ENCODE measurements at places on chromosomes 5 and 9. TPM values are rescaled to one million over a fixed set of nuclear protein-coding genes. Genes with fewer than 3 reads are reported as not detected.

GRCh38 chr5:2134543-2135292, 252.0 kb upstream of the IRX4 start:
- no peak for DNase-seq

Gene NME5
- 1.5 TPM for polyA plus RNA-seq

DNA sequence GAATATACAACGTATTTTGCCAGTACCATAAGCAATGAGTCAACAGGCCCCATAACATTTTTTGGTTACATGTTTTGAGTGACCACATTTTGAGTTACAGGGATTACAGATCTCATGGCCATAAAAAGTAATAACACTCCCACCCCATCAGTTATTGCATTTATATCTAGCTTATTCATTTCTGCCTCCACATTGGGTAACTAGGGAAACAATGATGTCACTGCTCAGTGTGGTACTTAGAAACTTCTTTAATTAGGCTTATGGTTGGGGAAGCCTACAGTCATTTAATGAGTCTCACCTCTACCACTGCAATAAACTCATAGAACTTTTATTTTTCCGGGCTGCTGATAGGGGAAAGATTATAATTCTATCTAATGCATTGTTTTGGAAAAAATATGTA, 39.9 kb upstream of the SMIM15 start:
- DNase-seq = no peak

DNA sequence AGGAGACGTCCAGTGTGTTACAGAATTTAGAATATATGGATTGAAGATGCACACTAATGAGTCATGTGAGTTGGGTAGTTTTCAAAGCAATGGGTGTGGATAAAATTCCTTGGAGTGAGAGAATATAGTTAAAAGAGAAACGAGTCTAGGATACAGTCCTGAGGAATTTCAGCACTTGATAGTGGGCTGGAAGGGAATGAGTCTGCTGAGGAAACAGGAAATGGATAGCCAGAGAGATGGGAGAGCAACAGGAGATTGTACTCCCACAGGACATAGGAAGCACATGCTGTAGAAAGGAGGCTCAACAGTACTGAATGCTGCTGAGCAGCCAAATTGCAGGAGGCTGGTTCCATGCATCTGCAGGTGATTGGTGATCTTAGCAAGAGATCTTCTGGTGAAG, 68.1 kb downstream of the FBN2 start:
- no peak for DNase-seq

Gene RPL12
- 2,492 TPM for polyA plus RNA-seq

GRCh38 chr5:56429110-56429561, 196.0 kb upstream of the ANKRD55 start:
- no peak for DNase-seq

Gene MCC
- 0.69 TPM for polyA plus RNA-seq

GRCh38 chr9:133200631-133201030, 8.4 kb downstream of the OBP2B start:
- no peak for DNase-seq

Gene UNC5A
- polyA plus RNA-seq = 0.60 TPM

- DNase-seq = no peak
These were observed 169.0 kb upstream of the PANK3 start for GRCh38 chr5:168747987-168748777.

GRCh38 chr9:109301012-109301411, 19.8 kb downstream of the EPB41L4B start:
- no peak for DNase-seq

GRCh38 chr5:78293851-78294247, 649 bp downstream of the AP3B1 start:
- DNase-seq = no peak

- no peak for DNase-seq
These were observed 17.4 kb downstream of the ANKS6 start for GRCh38 chr9:98778711-98779530.

Gene DMRTA1
- polyA plus RNA-seq = 0.60 TPM

DNA sequence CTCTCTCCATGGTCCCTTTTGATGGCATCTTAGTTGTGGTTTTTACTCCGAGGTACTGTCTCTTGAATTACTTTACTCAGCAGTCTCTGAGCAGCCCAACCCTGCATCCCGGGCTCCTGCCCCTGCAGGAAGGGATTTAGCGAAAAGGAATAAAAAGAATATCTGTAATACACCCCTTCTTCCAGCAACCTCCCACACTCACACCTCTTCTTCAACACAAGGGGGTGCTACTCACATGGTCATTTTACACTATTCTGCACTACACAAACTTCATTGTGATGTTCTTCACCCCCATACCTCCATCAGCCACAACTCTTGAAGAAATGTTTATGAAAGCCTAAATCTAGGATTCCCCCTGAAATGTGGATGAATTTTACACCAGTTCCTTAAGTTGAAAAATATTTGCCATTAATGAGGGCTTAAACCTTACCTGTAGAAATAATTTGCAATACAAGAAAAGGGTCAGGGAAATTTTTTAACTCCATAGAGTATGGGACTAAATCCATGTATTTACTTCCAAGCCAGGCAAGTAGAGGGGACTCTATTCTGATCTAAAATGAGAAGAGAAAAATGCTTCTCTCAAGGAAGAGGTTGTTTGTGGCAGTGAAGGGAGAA, 26.0 kb downstream of the TPD52L3 start:
- DNase-seq = no peak

DNA sequence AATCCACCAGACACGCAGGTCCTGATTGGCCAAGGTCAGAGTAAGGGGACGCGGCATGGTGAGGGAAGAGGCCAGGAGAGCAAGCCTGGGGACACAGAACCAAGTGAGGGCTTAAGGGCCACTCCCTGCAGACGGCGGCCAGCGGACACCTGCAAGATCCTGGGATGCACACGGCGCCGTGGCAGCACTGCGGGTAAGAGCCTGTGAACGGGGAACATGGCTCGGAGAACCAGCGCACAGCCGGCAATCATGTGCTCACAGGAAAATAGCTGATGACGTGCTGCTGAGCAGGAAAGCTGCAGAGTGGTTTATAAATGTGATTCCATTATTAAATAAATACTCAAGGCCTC, 27.0 kb upstream of the NSMF start:
- no peak for DNase-seq

DNA sequence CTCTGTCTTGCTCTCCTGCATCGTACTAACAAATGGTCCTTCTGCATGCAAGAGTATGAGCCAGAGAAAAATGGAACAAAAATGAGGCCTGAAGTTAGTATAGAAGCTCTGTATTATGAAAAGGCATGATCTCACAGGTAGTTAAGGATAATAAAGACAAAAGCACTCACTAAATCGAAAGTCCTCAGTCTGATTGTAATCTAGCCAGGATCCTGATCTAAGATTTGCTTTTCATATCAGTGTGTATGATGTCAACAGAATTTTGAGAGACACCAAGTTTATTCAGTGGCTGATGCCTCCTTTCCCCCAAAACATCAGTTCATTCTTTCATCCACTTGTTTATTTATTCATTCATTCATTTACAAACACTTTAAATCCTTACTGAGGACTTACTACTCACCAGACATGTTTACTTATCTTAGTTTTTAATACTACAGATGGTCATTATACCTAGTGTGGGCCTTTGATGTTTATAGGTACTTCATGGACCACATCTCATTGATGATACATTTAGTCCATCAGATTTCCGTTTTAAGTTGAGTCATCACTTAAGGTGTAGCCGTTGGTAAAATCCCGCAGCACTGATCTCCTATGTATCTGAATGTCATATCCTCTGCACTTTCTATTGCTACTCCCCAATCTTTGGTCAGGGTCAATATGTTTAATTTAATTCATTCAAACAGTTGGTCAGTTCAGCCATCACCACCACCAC, 105.2 kb upstream of the DHFR start:
- no peak for DNase-seq

DNA sequence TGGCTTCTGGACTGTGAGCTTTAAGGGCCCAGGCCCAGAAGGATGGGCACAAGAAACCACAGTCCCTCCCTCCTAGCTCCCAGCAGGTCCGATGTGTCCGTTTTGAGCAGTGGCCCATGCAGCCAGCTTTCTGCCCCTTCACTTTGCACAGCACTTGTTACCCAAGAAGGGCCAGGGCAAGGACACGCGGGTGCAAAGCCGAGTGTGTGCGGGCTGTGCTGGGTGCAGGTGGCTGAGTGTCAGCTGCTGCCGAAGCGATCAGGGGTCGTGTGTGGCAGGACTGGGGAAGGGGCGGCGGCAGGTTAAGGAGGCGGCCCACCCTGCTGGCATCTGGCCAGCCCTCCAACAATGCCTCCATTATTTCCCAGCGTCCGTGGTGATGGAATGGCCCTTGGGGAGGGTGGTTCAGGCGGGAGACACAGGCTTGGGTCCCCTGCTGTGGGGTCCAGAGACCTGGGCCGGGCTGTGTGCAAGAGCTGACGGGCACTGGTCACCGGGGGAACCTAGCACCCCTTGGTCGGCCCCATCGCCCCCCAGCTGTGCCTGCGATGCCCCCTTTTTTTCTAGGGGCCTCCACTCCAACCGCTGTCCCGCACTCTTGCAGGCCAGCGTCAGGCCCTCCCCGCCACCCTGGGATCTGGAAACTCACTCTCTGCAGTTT, 653 bp downstream of the LHX3 start:
- no peak for DNase-seq

GRCh38 chr9:127664324-127664677, 42.5 kb upstream of the CFAP157 start:
- DNase-seq = no peak

Gene GZMA
- polyA plus RNA-seq = 15.0 TPM

Measured in sigmoid colon (tissue), 7 donors.